ENCODE measurements at places on chromosomes 7 and 10.

- no peak for DNase-seq
Measured at GRCh38 chr10:5958077-5958476, 19.3 kb downstream of the IL15RA start.

- DNase-seq, result no peak
Measured at GRCh38 chr10:44126291-44126717, 258.6 kb downstream of the CXCL12 start.

DNA sequence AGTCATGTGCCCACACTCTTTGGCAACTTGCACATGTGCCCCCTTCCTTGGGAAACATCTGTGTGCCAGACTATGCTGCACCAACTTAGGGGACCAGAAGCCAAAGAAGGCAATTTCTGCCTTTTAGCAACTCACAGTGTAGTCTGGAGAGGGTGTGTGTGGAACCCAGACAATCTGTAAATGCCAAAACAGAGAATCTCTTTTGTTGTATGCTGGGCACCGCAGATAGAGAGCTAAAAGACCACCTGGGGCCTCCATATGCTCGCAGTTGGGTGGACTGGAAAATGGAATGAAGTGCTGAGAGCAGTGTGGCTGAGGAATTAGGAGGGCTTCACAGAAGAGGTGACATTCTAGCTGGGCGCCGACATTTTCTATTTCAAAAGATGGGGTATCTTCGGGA, 26.4 kb downstream of the UBTD1 start:
- DNase-seq, result no peak

DNA sequence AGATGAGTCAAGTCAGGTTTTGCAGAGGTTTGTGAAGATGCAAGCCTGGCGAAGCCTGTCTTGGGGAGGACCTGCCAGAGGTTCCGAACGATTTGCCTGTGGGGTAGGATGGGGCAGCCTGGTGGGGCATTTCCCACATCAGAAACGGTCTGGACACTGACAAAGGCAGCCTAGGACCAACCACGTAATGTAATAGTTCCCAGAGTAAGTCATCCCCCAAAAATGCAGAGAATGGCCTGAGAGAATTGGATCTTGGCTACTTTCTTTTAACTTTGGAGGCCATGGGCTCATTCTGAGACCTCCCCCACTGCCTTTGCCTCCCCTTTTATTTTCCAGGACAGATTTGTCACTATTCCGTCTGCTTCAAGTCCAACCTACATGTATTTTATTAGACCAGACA, 168.9 kb upstream of the SH2B2 start:
- no peak for DNase-seq

DNA sequence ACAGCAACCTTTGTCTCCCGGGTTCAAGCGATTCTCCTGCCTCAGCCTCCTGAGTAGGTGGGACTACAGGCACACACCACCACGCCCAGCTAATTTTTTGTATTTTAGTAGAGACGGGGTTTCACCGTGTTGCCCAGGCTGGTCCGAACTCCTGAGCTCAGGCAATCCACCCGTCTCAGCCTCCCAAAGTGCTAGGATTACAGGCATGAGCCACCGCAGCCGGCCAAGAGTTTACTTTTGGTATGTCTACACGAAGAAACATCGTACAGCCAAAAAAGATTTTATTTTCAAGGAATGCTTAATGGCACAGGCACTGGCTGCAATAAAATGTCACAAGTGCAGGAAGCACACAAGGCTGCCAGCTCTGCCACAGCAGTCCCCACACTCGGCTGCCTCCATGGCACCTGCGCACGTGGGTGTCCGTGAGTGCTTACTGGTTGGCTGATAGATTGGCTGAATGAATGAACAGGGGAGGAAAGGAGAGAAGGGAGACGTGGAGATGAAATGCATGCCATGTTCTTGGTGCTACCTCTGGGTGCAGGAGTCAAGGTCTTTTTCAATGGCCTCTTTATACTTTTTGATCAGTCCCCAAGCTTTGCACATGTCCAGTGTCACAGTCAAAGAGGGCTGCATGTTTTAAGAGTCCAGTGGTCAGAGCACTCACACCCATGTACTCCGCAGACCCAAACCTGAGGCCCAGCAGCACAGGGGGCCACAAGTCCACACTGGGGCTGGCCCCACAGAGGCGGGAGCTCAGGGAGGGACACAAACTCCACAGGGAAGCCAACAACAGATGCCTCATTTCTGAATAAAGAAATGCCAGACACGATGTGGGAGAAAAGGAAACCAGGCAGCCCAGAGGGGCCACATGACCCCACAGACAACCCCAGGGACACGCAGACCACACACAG, 198.2 kb downstream of the MAD1L1 start:
- no peak for DNase-seq

GRCh38 chr10:47214520-47214919, 85.5 kb upstream of the GDF10 start:
- DNase-seq, result no peak

GRCh38 chr7:36613031-36613614, 111.2 kb downstream of the AOAH start:
- DNase-seq, result peak; percentile 57

- DNase-seq, result no peak
Measured at GRCh38 chr10:72098836-72099599, 10.7 kb upstream of the SPOCK2 start.

DNA sequence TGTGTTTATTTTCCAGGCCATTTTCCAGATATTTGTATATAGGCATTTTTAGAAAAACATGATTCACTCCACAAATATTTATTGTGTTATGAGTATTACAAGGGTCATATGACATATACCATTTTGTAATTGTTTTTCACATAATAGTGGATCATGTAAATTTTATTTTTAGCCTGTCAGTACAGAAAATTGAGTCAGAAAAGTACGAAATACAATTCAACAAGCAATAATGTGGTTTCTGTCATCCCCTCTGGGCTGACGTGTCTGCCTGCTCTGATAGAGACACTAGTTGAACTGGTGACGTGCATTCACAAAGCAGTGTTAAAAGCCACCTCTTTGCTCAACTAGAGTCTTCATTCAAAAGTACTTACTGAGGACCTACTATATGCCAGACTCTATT, 97.9 kb upstream of the STEAP1B start:
- no peak for DNase-seq

DNA sequence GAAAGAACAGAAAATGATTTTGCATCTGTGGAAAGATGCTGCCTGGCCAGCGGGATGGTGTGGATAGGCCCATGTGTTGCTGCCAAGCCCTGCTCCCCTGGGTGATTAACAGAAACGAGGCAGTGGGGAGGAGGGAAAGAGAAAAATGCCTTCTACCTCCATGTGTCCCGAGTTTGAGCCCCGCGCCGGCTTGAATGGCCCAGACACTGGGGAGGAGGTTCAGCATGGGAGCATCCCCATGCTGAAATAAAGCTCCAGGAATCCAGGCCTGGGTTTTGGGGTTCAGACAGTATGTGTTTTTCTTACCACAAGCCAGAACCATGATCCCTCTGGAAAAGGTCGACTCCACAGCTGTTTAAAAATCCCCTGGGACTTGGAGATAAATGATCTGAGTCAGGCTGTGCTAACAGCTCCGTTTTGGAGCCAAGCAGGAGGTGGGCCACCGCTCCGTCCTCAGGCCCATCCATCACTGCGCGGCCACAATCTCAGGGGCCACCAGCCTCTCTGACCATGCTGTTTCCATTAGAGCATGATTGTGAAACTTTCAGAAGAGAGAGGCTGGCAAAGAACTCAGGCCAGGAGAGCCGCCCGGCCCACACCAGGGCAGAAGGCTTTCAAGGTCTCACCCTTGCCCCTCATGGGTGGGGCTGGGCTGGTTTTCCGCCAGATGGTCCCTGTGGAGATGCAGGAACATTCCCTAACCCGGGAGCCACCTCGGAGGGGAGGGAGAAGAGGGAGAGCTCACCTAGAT, 299.7 kb downstream of the ZEB1 start:
- no peak for DNase-seq

DNA sequence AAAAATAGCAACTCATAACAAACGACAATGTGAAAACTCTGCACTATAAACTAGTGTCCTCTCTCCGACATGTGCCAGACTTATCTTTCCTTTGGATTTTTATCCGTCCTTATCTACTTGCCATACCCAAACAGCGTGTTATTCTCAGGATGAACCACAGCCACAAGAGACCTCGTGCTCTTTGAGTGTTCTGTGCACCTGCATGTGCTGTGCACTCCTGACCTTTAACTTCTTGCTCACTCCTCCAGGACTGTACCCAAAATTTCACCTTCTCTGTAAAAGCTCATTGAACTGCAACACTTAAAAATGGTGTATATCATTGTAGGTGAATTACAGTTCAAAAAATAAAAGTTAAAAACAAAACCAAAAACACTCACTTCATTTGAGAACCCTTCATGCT, 58.0 kb upstream of the SLC35G1 start:
- no peak for DNase-seq

- peak; percentile 78 for DNase-seq
Measured at GRCh38 chr7:150964593-150965111, 13.5 kb downstream of the KCNH2 start.
